Lower lobe of right lung (tissue), 2 donors: ENCODE measurements at places on chromosomes 2 and 18. TPM values are rescaled to one million over a fixed set of nuclear protein-coding genes. Genes with fewer than 3 reads are reported as not detected.

TRPM8 gene
- not detected for total RNA-seq

EMILIN2 gene
- 51.5 TPM for total RNA-seq

UGT1A9 gene
- total RNA-seq: not detected

CYP27A1 gene
- 273 TPM for total RNA-seq

USP14 gene
- total RNA-seq: 43.2 TPM

CXCR4 gene
- 55.1 TPM for total RNA-seq

EMILIN1 gene
- total RNA-seq: 56.3 TPM

PELI1 gene
- 34.1 TPM for total RNA-seq

FZD7 gene
- total RNA-seq: 15.2 TPM

NCKAP5 gene
- 34.6 TPM for total RNA-seq

REEP1 gene
- total RNA-seq: 6.9 TPM
